Right atrium auricular region (tissue), 2 donors: ENCODE measurements at places on chromosomes 16 and 17. TPM values are rescaled to one million over a fixed set of nuclear protein-coding genes. Genes with fewer than 3 reads are reported as not detected.

The HES7 gene
- total RNA-seq, result not detected

The KIAA0753 gene
- 5.3 TPM for total RNA-seq

The TBC1D28 gene
- total RNA-seq, result not detected

The GRIN2A gene
- 3.8 TPM for total RNA-seq

The TMED6 gene
- not detected for total RNA-seq

The EMC8 gene
- 40.7 TPM for total RNA-seq

The C16orf46 gene
- not detected for total RNA-seq

The ELMO3 gene
- 0.37 TPM for total RNA-seq

The YPEL3 gene
- 140 TPM for total RNA-seq

The CA5A gene
- total RNA-seq, result not detected

The DHRS7C gene
- 79.3 TPM for total RNA-seq

The SOCS7 gene
- 12.2 TPM for total RNA-seq

The MARVELD3 gene
- total RNA-seq, result not detected

The RBFOX1 gene
- 30.4 TPM for total RNA-seq

The KRTAP2-1 gene
- total RNA-seq, result not detected

The CHST6 gene
- 3.5 TPM for total RNA-seq

The CBFA2T3 gene
- total RNA-seq, result 1.1 TPM

The SLC5A2 gene
- not detected for total RNA-seq

The SLC5A11 gene
- not detected for total RNA-seq

The FA2H gene
- 0.35 TPM for total RNA-seq

The TM4SF5 gene
- total RNA-seq, result not detected

The PIGQ gene
- total RNA-seq, result 20.8 TPM

The C17orf78 gene
- not detected for total RNA-seq
